ENCODE measurements at places on chromosomes 1 and 21.

DNA sequence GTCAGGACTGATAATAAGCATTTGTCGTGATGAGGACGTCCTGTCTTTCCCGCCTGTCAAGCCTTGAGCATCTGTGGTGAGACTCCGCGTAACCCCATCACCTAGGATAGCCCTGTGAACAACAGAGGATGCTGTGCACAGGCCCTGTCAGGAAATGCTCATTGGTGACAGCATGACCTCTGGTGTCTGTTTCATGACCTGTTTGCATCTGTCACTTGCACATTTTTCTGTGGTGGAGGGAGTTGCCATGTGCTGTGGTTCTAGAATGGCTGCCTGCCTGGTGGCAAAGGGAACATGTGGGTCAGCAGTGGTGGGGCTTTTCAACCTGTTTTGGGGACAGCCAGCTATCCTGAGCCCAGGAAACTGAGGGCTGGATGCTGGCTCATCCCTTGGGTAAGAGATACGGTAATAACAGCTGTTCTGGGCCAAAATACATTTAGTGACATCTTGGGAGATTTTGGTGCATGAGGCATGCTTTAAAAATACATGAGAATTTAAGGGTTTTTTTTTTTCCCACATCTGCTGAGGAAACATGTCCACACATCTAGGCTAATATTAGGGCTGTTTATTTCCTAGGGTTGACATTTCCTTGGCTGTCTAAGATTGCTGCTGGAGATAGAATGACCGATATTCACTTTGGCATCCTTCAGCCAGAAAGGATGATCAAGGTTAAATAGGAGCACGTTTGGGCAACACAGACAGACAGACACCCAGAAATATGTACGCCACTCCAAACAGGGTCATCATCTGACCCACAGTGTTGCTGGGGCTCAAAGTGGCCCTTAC lies 52.9 kb downstream of the KCNC4 start:
- DNase-seq: no peak

GRCh38 chr1:10553118-10553517 lies 78.4 kb downstream of the PEX14 start:
- no peak for DNase-seq

GRCh38 chr1:205928317-205928716 lies 14.9 kb downstream of the SLC26A9 start:
- no peak for DNase-seq

DNA sequence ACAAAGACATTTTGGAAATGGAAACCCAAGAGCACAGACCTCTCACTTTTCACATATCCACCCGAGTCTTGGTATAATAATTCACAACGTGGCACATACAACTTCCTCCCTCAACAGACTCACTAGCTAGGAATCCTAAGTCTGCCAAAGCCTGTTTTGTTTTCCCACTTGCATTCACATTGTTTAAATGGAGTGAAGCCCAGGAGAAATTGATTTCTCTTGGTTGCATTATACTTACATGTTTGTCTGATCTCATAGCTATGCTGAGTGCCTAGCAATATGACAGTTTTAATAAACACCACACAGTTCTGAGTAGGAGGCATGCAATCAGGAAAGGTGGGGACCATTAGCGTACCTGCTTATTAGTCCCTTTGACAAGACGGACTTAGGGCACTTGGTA lies 348.6 kb upstream of the ADGRL4 start:
- DNase-seq: peak; percentile 15

DNA sequence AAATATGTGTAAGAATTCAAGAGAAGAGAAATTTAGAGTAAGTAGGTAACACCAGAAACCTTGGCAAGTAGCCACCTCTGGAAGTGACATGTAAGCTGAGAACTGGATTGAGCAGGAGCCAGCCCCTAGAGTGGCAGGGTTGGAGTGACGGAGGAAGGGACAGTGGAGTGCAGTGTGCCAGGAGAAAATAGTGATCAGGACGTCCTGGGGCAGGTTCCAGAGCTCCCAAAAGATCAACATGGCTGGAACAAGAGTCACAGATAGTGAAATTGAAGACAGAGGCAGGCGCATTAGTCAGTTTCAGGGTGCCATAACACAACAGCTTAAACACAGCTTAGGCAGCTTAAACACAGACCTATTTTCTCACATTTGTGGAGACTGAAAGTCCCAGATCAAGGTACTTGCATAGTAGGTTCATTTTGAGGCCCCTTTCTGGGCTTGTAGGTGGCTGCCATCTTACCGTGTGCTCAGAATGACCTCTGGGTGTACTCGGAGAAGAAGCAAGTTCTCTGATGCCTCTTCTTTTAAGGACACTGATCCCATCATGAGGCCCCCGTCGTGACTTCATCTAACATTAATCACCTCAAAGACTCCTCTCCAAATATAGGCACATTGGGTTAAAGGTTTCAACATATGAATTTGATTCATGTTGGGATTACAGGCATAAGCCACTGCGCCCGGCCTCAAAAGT lies 37.2 kb downstream of the GNPAT start:
- DNase-seq: no peak

DNA sequence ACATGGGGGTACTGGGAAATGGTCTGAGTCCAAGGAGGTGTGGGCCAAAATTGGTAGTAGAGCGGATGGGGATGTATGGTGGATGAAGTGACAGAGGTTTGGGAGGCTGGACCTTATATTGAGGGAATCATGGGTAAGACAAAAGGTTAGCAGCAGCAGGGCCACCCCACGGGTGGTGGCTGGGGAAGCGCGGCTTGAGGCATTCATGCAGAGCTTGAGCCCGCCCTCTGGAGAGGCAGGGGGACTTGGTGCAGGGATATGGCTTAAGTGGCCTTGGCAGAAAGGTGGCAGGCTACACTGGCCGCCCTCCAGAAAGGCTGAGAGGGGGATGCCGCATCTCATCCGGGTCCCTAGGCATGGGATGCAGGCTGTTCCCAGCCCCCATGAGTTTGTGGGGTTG lies 31.5 kb downstream of the HMGB4 start:
- DNase-seq: no peak

GRCh38 chr21:26900980-26901379 lies 55.8 kb upstream of the ADAMTS1 start:
- no peak for DNase-seq

DNA sequence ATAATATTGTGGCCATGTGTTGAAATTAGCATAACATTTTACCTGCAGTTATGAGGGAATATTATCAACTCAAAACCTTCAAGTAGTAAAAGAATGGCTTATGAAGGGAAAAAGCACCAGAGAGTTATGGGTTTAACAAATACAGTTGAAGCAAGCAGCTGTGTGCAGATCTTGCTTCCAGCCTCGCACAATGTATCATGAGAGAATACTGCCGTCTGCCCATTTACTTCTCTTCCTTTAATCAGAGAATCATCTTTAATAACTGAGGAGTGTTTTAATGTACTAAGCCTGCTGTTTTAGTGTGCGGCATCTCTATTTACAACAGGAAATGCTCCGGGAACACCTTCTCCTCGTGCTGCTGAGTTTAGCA lies 120.9 kb downstream of the ATG4C start:
- no peak for DNase-seq

- DNase-seq: no peak
Measured at GRCh38 chr1:227893300-227893948, 54.3 kb downstream of the WNT9A start.

DNA sequence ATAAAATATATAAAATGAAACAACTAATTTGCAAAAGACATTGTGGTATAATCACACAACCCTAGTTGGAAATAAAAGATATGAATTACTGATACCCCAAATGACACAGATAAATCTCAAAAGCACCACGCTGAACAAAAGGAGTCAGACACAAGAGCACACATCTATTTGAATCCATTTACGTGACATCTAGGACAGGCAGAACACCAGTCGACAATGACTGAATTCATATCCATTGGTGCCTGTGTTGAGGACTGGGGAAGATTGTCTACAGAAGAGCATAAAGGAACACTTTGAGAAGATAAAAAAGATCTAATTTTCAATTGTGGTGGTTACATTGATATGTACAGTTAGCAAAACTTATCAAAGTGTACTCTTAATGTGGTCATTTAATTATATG lies 874.1 kb downstream of the LTN1 start:
- no peak for DNase-seq
